ENCODE measurements at places on chromosomes 12 and 14.

GRCh38 chr14:74921053-74921620, 1.9 kb downstream of the RPS6KL1 start:
- no peak for DNase-seq

DNA sequence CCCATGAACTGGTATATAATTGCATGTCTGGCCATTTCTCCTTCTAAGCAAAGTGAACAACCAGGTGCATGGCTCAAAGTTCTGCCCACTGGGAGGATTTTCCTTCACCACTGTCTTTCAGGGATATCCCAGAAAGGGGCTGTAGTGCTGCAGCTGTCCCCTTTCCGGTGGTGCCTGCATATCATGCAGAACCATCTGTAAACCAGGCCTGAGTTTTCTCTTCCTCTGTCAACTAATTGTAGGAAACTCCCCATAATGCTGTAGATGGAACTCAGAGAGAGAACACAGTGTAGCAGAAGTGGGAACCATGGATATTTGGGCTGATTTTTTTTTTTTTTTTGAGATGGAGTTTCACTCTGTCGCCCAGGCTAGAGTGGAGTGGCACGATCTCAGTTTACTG, 45.6 kb upstream of the CRY1 start:
- no peak for DNase-seq

DNA sequence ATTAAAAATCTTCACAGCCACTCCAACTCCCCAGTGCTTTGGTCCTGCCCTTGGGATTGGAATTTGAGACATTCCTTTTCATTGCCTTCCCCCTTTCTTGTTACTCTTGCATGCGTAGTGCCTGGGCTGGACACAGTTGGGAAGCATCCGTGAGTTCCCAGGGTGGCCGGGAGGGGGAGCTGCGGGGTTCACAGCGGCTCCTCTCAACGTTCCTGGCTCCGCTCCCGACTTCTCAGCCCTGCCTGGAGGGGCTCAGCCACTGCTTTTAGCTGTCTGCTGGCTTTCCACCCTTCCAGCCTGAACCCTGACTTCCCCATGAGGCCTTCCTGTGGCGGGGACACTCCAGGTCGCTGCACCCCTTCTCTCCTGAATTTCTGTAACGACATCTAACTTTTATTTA, 3.2 kb downstream of the TEX52 start:
- DNase-seq = no peak

- DNase-seq = no peak
Observed at GRCh38 chr12:119710965-119711551, 43.1 kb downstream of the PRKAB1 start.

GRCh38 chr14:79613625-79614024, 597.7 kb downstream of the DIO2 start:
- DNase-seq = no peak

DNA sequence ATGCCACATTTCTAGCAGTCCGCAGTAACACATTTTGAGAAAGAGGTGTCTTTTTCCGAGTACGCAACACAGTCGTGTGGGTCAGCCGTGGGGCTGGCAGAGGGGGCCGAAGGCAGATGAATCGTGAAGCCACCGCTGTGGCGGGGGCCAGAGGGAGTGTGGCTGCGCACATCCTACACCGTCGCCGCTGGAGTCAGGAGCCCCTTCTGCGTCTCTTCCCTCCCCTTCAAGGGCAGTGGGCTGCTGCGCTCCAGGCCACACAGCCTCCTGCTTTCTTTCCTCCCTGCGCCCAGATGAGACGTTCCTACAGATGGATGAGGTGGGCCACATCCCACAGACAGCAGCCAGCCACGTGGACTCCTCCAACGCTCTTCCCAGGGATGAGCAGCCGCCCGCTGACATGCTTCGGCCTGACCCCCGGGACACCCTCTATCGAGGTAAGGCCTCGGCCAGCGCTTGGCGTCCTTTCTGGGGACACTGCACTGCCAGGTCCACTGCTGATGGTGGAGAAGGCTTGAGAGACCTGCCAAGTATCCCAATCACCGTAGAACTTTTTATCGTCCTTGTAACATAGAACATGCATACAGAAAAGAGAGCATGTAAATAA, 89.8 kb downstream of the B4GALNT3 start:
- DNase-seq = no peak

DNA sequence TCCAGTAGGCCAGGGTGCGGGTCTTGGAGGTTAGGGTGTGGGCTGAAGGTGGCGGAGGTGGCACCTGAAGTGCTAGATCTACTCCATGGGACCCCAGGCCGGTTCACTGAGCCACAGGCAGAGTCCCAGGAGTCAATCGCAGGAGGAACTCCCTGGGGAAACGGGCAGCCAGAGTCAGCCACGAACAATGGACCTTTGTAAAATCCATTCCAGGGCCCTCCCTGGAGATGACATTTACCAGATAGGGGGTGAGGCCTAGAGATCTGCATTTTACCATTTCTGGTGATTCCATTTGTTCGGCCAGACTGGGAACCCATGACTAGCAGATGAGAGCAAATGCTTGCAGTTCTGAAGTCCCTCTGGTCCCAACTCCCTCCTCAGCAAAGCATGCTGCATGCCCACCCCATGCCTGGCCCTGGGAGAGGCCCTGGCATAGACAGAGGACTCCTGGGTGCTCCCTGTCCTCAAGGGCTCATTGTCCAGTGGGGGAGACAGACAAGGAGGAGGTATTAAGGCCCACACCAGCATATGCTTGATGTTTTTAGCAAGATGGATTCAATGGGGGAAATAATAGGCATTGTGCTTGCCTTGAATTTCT, 115.5 kb downstream of the EML1 start:
- DNase-seq = no peak
